ENCODE measurements at places on chromosomes 3 and 15.

- no peak for DNase-seq
Observed at GRCh38 chr3:18808429-18808828, 339.9 kb upstream of the KCNH8 start.

- DNase-seq = no peak
Observed at GRCh38 chr3:172018364-172018763, 21.0 kb upstream of the FNDC3B start.

DNA sequence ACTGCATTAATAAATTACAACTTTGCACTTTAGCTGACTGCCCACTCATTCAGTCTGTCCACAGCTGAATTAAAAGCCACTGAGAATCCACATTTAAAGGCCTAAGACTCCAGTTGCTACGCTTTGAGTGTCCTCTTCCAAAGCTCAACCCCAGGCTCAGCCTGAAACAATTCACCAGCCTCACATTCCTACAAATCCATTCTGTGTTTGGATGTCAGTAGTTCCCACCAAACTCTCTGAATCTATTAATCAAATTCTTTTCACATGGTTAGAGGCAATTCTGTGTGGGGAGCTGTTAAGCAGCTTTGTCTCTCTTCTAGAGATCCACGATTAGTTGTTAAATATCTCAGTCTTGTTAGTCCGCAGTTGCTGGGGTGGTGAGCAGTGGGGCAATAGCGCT lies 116.8 kb upstream of the UBE2E2 start:
- DNase-seq = no peak

DNA sequence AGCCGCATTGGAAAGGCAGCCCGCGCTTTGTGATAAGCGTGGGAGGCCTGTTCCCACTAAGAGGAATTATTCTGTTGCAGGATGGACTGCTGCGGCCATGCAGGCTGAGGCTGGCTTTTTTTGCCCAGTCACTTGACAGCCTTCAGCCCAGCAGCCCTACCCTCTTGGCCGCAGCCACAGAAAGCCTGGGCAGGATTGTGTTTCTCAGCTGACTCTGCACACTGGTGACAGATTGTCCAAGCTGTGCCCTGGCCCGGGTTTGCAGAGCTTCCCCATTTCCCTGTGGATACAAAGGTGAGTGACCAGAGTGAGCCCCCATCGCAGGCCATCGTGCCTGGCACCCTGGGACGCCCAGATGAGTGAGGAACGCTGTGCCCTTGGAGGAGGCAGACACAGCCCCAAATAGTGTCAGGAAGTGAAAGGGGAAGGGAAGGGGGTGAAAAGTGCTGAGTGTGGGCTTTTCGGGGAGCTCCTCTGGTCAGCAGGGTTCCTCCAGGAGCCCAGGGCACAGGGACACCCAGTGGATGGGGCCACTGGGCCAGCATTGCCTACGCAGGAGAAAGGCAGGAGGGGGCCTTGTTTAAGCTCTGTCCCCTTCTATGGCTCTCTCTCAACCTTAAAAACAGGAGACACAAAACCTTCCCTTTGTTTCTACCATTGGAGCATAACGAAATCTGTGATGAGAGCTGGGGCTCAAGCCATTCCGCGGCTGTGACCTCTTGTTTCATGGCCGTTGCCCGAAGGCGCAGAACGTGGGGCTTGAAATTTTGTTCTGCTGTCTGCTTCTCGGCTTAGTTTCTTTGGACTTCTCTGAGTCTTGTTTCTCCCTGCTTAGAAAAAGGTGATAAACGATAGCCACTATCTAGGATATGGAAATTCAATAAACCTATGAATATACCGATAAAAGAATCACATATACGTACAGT lies 91.5 kb upstream of the MEF2A start:
- DNase-seq = no peak

DNA sequence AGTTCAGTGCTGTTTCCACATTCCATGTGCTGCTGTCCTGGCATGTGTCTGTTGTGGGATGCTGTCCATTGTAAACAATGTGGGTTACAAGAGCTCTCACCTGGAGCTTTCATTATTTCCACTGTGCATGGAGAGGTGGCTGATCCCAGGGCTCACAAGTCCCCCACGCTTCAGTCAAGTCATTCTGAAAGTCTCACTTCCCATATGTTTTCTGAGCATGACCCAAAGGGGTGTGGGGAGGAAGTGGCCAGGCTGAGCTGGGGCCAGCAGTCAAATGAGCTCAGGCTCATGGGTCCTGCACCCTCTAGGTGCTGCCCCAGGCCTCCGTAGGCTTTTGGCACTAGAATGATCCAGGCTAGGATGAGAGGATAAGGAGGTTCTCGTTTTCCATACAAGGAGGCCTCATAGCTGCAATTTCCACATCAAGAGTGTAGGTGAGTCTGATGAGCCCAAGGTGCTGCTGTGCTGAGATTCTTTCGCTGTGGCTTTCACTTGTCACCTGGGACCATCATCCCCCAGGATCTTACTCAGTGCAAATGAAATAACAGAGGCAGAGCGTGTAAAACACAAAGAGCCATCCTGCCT lies 22.0 kb downstream of the STARD5 start:
- no peak for DNase-seq

- no peak for DNase-seq
Observed at GRCh38 chr15:68515371-68516095, 63.3 kb upstream of the CORO2B start.
